ENCODE measurements at places on chromosomes 5 and 9. TPM values are rescaled to one million over a fixed set of nuclear protein-coding genes. Genes with fewer than 3 reads are reported as not detected.

- DNase-seq = no peak
Measured at GRCh38 chr9:107483666-107484065, 5.9 kb downstream of the KLF4 start.

CCDC69 gene
- 0.93 TPM for polyA plus RNA-seq

DNA sequence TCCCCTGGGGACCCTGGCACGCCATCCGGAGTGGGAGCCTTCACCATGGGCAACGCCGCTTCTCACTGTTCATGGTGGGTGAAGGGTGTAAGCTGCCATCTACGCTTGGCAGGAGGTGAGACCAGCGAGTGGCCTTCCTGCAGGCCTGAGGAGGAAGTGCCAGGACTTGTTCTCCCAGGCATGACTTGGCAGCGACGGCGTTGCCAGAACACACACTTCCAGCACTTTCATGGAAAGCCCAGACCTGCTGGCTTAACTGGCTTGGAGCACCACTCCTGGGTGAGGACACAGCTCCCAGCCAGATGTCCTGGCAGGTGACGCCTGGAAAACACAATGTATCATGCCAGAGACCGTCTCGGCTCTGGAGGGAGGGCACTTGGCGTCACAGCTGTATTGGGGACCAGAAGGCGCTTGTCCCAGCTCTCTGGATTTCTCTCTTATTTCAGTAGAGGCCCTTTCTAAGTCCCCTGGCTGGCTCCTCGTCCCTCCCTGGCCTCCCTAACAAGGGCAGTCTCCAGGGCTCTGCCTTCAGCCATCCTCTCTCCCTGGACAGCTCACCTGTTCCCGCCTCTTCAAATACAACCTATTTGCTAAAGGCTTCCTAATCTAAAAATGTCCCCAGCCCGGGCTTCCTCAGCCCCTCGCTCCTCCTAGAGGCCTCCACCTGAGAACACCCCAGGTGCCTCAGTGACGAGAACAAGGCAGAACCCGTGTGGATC lies 188.3 kb downstream of the OLFM1 start:
- no peak for DNase-seq

DNA sequence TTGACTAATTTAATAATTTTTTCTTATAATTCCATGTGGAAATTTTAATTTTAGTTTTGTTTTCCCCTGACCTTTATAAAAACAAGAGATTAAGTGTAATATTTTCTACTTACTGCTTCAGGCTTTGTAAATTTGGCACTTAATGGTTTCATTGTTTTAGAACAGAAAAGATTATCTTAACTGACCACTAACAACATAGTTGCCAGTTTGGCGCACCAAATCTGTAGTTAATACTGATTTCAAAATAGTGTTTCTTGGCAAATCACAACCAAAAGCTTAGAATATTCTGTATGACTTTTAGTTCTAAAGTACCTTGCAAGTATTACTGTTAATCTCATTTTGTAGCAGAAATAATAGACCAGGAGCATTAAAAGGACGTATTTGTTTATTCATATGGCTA lies 124.3 kb downstream of the COMMD10 start:
- no peak for DNase-seq

EXOSC2 gene
- polyA plus RNA-seq = 20.3 TPM

DNA sequence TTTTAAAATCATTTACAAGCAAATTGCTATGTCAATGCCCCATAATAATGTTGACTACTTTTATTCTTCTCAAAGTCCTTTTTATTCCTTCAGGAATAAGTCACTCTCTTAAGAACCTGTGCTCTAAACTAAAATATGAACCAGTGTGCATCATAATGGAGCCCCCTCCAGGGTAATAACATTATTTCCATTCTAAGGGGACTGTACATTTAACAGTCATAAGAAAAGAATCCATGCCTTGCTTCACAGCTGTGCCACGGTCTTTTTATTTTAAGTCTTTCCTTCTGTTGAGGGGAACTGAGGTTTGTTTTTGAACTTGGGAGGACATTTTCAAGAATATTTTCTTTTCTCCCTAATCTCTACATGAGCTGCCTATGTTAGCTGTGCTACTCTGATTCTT lies 297.6 kb downstream of the MAN2A1 start:
- DNase-seq = no peak

PCDHA13 gene
- not detected for polyA plus RNA-seq

PLK2 gene
- polyA plus RNA-seq = 21.7 TPM

DNA sequence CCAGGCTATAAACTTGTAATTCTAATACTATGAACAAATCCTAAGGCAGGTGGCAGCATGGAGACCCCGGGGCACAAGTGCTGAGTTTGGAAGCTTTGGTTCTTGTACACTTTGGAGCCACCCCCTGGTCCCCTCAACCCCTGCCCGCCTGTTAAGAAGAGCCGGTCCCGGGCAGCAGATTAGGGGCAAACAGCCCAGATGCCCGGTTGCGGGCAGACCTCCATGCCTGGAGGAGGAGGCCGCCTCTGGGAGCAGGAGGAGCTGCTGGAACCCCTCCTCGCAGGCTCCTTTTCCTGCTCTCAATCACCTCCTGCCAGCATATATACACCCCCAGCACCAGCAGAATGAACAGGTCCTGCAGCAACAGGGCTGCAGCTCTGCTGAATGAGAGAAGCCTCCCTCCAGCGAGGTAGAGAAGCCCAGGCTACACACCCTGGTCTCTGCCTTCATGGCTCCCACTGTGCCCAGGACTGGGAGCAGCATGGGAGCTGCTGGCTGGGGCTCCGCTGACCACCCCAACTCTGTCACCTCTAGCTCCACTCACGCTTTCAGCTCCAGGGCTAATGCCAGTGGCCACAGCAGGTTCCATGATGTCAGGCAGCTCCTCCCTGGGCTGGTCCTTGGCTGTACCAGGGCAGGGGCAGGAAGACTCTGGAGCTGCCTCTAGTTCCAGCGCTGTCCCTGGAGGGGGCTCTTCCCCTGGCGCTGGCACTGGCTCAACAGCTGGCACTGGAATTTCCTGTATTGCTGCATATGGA lies 1713.5 kb upstream of the ACO1 start:
- no peak for DNase-seq

GRXCR2 gene
- polyA plus RNA-seq = not detected

- no peak for DNase-seq
Measured at GRCh38 chr5:15431923-15432322, 68.1 kb upstream of the FBXL7 start.

GRCh38 chr9:36793277-36793676 lies 220.6 kb downstream of the MELK start:
- DNase-seq = no peak

MYO10 gene
- 17.1 TPM for polyA plus RNA-seq

- DNase-seq = no peak
Measured at GRCh38 chr5:10091701-10092100, 158.0 kb downstream of the ATPSCKMT start.

LRRC8A gene
- polyA plus RNA-seq = 56.2 TPM

DNA sequence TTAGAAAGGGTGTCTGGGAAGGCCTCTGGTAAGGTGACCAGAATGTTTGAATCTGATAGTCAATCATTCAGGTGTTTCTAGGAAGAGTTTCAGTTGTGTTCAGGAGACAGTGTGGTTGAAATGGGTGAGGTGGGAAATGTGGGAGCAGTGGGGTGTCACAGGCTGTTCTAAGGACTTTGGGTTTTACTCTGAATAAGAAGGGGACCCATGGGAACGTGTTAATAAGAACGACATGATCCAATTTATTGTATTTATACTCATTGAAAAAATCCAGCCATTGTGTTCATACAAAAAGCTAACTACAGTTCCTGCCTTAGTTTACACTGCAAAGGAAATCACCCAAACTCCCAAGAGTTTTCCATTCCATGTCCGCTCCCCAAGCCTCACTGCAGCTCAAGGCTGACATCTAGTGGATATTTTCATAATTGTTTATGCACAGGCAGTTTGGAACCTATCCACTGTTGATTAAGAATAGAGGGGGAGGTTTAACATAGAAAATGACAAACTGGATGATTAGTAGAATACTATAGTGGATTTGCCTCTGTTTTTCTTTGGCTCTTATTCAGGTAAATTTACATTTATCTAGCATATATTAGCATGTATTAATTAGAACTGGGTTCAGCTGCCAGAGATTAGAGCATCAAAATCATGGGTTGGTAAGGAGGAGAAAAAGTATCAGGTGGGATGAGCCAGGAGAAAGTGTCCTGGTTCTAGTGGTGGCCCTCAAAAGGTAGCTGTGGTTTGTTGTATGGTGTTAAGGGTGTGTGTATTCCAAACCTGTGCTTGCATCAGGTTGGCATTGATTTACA lies 17.7 kb downstream of the CAVIN4 start:
- DNase-seq = no peak

- DNase-seq = no peak
Measured at GRCh38 chr5:54895816-54896341, 89.5 kb downstream of the ESM1 start.

DNA sequence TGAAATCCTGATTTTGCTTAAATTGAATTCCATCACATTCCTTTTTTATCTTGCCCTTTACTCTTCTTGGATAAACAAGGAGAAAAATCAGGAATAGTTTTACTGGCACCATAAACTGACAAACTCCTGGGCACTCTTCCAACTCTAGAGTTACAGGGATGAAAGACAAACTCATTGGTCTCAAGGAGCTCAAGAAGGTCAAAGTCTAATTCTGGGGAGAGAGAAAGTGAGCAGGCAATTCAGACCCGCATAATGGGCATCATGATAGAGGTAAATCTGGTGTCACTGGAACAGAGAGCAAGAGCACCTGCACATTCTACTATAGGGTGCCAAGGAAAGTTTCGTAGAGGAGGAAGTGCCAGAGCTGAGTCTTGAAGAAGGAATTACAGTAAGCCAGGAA lies 64.8 kb downstream of the GRIN3A start:
- DNase-seq = no peak

- DNase-seq = no peak
Measured at GRCh38 chr5:119368238-119368630, 12.4 kb downstream of the TNFAIP8 start.

DNA sequence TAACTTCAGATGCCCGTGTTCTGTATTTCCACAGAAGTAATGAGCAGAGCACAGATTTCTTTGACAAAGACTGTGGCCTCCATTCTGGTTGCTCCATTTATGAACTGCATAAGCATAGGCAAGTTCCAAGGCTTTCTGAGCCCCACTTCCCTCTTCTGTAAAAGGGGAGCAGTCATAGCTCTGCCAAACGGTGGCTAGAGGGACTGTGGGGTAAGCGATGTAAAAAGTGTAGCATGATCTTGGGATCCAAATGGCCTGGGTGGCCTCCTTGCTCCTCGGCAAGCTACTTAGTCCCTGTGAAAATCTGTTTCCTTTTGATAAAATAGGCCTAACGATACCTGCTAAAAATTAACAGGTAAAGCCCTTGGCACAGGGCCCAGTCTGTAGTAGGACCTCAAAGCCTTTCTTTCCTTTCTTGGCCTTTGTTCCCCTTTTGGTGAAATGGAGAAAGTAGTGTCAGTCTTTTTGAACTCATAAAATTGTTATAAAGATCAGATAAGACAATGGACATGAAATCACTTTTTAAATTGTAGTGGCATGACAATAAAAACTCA lies 646.6 kb downstream of the ACTL7B start:
- DNase-seq = no peak

HNRNPA0 gene
- 10.3 TPM for polyA plus RNA-seq

FUBP3 gene
- polyA plus RNA-seq = 28.7 TPM

DNA sequence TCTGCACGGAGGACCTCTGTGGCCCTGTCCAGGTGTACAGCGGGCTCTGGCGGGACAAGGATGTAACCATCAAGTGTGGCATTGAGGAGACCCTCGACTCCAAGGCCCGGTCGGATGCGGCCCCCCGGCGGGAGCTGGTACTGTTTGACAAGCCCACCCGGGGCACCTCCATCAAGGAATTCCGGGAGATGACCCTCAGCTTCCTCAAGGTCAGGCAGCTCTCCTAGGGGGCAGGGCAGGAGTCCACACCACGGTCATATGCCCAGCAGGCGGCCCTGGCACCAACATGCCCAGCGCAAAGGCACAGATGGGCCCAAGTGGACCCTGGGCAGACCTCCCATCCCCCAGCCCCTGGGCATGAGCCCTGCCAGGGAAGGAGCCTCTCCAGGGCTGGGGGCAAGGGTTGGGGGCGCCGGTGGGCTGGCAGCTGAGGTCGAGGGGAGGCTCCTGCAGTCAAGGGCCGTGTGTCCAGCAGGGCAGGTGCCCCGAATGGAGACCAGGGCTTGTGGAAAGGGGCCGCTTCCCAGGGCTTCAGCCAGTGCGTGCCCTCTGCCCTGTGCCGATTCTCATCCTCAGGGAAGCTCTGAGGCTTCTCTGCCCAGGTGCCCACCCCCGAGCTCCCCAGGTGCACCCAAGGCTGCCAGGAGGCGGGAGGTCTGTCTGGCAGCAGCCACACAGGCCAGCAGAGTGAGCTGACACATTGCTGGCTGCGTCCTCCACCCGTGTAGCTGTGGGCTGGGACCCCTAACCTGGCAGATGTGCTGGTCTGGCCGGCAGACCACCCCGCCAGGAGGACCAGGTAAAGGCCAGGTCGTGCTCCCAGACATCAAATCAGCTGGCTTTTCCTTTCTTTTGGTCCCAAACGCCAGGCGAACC lies 10.0 kb downstream of the DIPK1B start:
- no peak for DNase-seq

GRCh38 chr9:28808042-28808441 lies 1234.8 kb upstream of the C9orf72 start:
- no peak for DNase-seq

PLAC8L1 gene
- 0.33 TPM for polyA plus RNA-seq

TSSK1B gene
- not detected for polyA plus RNA-seq

DNA sequence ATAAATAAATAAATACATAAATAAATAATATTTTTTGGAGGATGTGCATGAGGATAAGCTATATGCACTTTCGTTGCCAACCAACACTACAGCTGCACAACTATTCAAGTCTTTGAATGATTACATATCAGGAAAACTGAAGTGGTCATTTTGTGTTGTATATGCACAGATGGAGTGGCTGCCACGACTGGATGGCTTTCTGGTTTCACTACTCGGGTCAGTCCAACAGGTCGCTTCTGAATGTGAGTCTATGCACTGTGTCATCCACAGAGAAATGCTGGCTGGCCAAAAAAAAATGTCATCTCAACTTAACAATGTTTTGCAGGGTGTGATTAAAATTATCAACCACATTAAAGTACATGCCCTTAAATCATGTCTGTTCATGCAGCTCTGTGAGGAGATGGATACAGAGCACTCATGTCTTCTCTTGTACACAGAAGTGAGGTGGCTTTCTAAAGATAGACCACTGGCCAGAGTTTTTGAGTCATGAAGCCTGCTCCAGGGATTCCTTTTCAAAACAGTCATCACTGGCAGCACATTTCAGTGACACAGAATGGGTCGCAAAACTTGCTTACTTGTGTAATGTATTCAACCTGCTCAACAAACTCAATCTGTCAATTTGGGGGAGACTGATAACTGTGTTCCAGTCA lies 589.8 kb upstream of the CYLC2 start:
- DNase-seq = no peak

- no peak for DNase-seq
Measured at GRCh38 chr5:178324481-178325310, 92.1 kb upstream of the PHYKPL start.
